ENCODE measurements at places on chromosomes 1 and 21.

DNA sequence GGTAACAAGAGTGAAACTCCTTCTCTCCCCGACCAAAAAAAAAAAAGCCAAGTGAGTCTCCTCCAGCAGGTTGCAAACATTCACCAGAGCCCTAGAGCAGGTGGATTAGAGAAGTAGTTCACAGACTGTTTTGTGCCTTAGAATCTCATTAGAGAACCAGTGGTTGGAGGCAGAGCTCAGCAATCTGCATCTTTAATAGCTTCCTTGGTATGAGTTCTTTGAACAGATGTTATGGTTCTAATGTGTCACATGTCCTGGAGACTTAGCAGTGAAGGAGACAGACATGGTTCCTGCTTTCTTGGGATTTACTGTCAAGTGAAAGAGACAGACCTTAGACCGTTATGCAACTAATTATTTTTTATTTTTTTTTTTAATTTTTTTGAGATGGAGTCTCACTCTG lies 26.8 kb downstream of the SESN2 start:
- no peak for ATAC-seq

GRCh38 chr1:161158316-161159010 lies 837 bp upstream of the USP21 start:
- no peak for ATAC-seq

DNA sequence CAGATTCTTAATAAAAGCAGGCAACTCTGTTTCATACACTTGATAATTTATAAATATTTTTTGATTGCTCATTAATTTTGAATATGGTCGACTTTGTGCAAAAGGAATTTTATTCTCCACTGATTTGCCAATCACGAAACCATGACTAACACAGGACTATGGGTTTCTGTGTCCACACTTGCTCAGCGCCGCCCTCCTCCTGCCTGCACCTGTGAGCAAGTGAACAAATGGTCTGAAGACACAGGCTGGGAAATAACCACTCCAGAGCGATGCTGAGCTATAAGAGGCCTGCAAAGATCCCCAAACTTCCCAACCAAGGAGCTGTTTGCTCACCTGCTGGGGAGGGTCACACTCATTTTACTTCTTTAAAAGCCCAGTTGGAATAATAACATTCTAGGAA lies 19.6 kb downstream of the ABCB10 start:
- ATAC-seq: peak; percentile 96

DNA sequence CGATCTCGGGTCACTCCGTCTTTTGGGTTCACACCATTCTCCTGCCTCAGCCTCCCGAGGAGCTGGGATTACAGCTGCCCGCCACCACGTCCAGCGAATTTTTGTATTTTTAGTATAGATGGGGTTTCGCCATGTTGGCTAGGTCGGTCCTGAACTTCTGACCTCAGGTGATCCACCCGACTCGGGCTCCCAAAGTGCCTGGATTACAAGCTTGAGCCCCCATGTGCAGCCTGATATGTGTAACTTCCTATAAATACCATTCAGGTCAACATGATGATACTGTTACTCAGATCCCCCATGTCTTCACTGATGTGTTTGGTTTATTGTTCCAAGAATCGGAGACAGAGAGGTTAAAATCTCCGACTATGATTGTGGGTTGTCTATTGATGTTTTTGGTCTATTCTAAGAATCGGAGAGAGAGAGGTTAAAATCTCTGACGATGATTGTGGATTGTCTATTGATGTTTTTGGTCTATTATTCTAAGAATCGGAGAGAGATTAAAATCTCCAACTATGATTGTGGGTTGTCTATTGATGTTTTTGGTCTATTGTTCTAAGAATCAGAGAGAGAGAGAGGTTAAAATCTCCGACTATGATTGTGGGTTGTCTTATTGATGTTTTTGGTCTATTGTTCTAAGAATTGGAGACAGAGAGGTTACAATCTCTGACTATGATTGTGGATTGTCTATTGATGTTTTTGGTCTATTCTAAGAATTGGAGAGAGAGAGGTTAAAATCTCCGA lies 17.0 kb downstream of the C1orf159 start:
- ATAC-seq: no peak

DNA sequence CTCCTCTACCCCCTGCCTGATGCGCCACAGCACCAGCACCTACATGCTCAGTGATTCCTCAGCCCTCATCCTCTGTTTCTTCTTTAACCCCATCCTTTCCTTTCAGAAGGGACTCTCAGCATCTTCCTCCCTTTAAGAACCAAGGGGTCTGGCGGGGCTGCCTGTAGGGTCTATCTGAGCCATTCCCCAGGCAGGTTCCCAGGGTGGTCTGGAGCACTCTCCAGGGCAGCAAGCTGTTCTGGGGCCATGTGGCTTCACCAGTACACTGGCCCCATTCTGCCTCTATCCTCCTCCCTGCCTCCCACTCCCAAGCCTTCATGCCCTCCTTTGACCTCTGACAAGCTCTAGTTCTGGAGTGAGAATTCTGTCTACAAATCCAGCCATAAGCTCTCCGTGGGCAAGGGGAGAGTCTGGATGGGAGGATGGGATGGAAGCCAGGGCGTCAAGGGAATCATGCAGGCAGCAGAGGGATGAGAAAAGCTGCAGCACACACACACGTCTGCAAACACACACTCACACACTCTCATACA lies 10.4 kb downstream of the BATF3 start:
- ATAC-seq: no peak

- peak; percentile 23 for ATAC-seq
Measured at GRCh38 chr1:154386643-154387352, 18.3 kb upstream of the IL6R start.

GRCh38 chr1:1918901-1919303 lies at the start of gene TMEM52:
Gene TMEM52 (minus strand): TSS chr1:1919279. CDS start chr1:1919265, 14 bp downstream.
- peak; percentile 12 for ATAC-seq

GRCh38 chr1:7669559-7670311 lies 101.4 kb upstream of the VAMP3 start:
- peak; percentile 43 for ATAC-seq

- ATAC-seq: no peak
Measured at GRCh38 chr1:94273111-94273510, 35.7 kb upstream of the ARHGAP29 start.

DNA sequence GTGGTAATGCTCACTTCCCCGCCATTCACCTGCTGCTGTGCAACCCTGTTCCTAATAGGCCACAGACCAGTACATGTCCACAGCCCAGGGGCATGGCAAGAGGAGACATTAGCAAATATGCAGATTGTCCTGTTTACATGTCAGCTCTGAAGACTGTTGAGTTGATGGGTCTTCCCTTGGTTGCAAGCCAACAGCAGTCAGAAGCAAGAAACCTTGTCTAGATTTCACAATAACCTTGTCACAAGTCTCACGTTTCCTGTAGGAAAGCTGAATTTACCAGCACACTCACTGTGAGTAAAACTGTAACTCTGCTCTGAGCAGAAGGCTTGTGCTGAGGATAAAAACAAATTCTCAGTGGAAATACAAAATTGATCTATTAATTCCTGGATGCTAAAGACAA lies 195.1 kb downstream of the HLX start:
- ATAC-seq: no peak

DNA sequence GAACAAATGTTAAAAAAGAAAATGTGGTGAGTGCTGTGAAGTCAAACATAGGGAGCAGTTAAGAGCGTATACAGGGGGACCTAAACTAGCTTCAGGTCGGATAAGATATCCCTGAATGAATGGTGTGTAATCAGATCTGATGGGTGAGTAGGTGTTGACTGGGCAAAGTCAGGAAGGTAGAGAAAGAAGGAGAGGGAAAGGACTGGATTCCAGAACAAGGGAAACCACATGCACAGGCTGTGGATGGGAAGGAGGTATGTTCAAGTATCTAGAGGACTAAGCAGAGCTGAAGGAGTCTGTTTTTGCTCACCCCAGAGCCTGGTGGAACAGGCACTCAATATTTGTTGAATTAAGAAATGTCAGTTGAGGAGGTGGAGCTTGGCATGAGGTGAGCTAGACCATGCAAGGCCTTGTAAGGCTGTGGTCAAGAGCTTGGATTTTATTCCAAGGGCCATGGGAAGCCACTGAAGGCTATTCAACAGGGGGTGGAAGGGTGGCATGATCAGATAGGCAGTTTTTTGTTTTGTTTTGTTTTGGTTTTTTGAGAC lies 27.4 kb downstream of the MAP7D1 start:
- ATAC-seq: no peak

- ATAC-seq: no peak
Measured at GRCh38 chr1:104064399-104064798, 314.7 kb downstream of the AMY1C start.

- no peak for ATAC-seq
Measured at GRCh38 chr21:32753818-32754585, 17.6 kb downstream of the PAXBP1 start.

GRCh38 chr1:172144445-172145061 lies 275.9 kb upstream of the C1orf105 start:
- ATAC-seq: peak; percentile 55

GRCh38 chr1:153474347-153474746 lies 13.9 kb upstream of the S100A7 start:
- ATAC-seq: peak; percentile 52

DNA sequence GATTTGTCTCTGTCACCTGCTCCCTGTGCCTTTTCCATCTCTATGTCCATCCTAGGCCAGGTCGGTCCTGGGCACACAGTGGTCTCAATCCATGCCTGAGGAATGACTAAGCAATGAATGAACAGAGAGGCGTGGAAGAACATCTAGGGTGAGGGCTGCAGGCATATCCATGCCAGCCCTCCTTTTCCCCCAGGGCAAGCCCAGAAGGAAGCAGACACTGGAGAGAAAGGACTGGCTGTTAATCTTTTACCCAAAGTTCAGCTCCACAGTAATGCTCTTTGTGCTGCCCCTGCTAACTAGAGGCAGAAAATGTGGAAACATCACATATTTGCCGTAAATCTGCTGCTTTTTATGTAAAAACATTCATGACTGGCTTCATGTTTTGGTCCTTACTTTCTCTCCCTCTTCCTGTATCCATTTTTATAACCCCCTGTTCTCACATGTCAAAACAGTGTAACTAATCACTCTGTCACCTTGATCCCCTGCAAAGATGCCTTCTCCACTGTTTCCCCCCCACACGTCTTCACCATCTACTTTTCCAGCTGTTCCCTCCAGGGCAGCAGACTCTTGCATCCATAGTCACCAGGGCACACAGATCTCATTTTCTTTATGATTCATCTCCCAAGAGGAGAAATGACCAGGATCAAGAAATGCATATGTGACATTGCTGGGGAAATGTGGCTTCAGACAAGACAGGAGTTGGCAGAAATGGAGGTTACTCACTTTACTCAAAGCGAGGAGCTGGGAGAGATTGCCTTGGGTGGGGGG lies 166.4 kb upstream of the PROX1 start:
- ATAC-seq: no peak

- ATAC-seq: no peak
Measured at GRCh38 chr21:44431300-44431699, 24.0 kb upstream of the LRRC3 start.

GRCh38 chr1:225842788-225843425 lies 33.0 kb downstream of the EPHX1 start:
- ATAC-seq: no peak

DNA sequence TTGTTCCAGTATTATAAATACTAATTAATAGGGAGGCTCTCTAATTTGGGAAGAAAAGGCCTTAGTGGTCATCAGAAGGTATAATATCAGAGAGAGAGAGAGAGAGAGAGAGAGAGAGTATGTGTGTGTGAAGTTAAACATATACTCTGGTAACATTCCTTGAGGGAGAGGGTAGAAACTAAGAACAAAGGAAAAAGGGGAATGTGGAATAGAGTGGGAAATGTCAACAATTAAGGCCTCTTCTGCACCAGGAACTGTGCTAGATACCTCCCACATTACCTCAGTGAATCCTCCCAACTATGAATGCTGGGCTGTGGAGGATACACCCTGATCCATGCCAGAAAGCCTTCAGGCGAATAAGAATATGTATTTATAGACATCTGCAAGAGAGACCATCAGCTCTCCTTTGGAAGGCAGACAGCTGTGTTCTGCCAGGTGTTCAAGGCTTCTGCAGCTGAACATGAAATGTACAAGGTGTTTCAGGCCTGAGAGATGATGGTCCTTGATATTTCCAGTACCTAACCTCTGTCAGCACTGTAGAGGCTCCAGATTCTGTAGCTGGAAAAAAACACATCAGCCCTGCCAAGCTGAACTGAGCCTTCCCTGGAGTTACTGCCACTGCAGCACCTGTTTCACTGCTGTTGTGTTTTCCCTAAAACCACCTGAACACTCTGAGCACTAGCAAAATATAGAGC lies 29.1 kb downstream of the TBX15 start:
- ATAC-seq: no peak

DNA sequence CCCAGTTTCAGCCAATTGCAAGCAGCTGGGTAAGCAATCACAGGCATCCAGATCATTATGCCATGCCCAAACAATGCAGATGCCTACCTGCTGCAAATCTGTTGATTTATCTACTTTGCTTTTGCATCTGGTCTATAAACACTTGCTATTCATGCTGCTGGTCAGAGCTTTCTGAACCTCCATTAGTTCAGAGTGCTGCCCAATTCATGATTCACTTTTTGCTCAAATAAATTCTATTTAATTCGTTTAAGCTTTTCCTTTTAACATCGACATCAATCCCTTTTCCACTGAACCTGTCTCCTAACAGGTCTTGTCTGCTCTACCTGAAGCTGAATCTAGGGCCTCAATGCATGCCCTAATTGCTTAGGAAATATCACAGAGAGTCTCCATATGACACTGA lies 99.4 kb upstream of the C1orf87 start:
- no peak for ATAC-seq

DNA sequence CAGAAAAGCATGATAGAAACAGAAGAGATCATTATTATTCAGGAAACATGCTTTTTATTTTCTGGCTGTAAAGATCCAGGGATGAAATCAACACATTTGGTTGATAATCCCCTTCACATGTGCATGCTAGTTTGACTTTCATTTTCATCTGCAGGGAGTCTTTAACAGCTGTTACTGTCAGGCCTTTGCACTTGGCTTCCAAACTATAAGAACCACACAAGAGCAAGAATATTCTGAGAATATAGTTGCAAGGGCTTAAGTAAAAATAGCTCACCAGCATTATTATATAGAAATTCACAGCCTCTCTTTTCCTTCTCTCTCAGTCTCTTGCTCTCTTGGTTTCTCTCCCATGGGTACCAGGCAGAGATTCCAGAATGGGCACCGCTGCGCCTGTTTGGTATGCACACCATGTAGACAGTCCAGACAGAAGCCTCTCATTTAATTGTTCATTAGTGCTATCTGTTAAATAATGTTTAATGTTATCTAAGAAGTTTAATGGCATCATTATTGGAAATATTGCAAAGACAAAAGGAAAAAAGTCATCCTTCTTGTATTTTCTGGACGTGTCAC lies 622.3 kb upstream of the PLXNA2 start:
- ATAC-seq: no peak

DNA sequence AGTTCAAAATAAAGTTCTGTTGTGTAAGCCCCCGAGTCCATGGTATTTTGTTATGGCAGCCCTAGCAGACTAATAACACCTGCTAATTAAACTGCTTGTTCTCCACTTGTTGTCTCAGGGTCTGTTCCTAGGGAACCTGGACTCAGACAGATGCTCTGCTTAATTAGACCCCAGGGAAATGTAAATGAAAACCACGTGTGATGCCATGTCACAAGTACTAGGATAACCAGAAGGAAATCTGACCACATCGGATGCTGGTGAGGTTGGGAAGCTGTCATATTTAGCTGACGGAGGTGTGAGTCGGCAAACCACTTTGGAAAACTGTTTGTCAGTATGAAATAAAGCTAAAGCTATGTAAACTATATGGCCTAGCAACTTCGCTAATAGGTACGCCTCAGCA lies 19.6 kb downstream of the EDN2 start:
- ATAC-seq: no peak

- peak; percentile 70 for ATAC-seq
Measured at GRCh38 chr1:203172184-203173010, 3.2 kb downstream of the MYBPH start.

- ATAC-seq: peak; percentile 54
Measured at GRCh38 chr1:200302192-200302920, 107.5 kb downstream of the ZNF281 start.
